ENCODE measurements at places on chromosomes 6 and 20.

DNA sequence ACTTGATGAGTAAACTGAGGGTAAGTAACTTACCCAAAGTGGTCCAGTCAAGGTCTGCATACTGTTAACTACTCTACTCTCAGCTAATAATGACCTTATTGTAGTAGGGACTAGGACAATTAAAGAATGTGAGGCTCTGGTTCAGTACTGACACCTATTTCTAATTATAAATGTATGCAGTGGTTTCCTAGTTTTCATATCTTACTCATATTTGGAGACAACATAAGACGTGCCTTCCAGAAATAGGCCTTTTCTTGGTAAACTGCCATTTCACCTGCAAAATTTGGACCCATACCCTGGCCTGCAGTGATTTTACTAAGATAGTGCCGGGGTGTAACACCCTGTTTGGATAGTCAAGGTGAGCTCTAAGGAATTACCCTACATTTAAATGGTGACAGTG, 24.7 kb downstream of the GJA1 start:
- ATAC-seq = no peak

DNA sequence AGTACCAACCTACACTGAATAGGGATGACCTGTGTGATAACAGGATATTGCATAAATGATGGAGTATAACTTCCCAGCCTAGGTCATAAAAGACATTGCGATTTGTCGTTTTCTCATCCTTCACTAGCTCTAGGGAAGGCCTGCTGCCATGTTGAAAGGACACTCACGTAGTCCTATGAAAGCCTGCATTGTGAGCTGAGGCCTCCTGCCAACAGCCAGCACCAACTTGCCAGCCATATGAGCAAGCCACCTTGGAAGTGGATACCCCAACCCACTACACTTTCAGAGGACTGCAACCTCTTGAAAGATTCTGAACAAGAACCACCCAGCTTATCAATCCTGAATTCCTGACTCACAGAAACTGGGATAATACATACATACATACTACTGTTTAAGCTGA, 3.5 kb upstream of the PANK2 start:
- no peak for ATAC-seq

DNA sequence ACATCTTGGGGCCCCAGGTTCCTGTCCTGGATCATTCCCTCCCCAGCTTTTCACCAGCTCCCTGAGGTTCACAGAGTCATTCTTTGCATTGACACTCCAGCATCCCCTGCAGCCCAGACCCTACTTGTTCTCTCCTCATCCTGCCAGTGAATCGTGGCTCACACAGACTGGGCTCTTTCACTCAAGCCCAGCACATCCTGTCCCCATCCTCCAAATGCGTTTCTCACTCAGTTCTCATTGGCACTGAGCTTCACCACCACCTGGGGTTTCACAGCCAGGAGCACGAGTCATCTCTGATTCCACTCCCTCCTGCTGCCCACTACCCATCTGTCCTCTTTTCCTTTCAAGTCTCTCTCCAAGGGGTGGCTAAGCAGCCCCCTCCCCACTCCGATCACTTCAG, 85.4 kb upstream of the NNAT start:
- ATAC-seq = no peak

- no peak for ATAC-seq
These were observed 163.0 kb downstream of the SLC24A3 start for GRCh38 chr20:19375395-19375794.

GRCh38 chr20:32190616-32191415, 16.7 kb downstream of the PLAGL2 start:
- ATAC-seq = peak; percentile 19

- ATAC-seq = peak; percentile 68
These were observed 141.4 kb upstream of the PTPN1 start for GRCh38 chr20:50368813-50369224.

DNA sequence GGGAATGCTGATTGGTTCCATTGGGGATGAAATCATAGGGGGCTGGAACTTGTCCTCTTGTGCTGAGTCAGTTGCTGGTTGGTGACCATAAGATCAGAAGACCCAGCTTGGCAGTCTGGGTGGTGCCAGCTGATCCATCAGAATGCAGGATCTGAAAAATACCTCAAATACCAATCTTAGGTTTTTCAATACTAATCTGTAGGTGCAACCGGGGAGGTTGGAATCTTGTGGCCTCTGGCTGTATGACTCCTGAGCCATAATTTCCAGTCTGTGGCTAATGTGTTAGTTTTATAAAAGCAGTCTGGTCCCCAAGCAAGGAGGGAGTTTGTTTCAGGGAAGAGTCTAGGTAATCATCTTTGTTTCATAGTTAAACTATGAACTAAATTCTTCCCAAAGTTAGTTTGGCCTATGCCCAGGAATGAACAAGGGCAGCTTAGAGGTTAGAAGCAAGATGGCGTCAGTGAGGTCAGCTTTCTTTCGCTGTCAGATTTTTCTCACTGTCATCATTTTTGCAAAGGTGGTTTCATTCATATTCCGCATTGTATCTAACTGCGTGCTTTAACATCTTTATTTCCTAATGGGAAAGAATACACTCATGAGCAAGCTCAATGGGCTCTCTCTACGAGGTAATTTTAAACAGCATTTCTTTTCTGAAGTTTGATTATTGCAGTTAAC, 2.0 kb downstream of the ARMH2 start:
- ATAC-seq = no peak

GRCh38 chr6:18306977-18307376, 42.6 kb upstream of the DEK start:
- ATAC-seq = peak; percentile 77

DNA sequence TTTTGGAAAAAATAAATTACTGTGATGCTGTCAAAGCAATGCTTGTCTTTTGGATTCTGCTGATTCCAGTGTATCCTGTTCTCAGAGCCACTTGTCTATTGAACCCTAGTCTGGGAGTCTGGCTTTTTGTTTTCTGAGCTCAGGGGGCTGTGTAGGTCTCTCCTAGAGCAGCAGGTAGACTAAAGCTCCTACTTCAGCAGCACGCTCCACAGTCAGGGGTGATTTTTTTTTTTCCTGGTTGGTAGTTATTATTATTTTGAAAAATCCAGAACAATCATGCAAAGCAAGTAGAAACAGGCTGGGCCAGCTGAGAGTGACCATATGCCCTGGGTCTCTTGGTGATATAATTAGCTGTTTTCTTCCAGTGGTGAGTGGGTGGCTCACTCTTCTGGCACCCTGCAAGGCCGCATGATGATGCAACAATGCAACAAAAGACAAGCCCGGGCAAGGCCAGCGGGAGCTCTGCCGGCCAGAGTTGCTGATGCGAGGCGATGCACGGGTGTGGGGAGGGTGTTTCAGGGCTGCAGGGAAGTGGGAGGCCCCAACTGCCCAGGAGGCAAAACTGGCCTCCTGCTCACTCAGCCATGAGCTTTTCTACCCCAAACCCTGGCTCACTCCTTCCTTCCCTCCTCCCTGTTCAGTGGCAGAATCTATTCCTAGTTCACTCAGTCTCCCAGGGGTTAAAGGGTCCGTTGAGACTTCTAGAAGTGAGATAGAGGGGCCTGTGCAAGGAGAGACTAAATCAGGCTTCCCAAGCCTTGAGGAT, 11.5 kb upstream of the CDKN1A start:
- ATAC-seq = peak; percentile 89

DNA sequence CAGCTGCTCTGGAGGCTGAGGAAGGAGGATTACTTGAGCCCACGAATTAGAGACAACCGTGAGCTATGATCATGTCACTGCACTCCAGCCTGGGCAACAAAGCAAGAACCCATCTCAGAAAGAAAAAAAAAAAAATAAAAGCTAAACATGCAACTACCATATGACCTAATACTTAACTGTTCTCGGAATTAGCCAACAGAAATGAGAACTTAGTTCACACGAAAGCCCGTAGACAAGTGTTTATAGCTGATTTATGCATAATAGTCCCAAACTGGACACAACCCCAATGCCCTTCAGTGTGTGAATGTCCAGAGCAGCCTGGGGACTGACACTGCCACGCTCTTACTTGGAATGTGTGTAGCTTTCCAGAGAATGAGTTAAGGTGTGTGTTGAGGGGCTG, 211.5 kb upstream of the PROKR2 start:
- no peak for ATAC-seq

- peak; percentile 13 for ATAC-seq
These were observed 1.0 kb downstream of the FKBP1A start for GRCh38 chr20:1391640-1392442.

GRCh38 chr6:14088600-14089192, 28.9 kb upstream of the CD83 start:
- no peak for ATAC-seq

- no peak for ATAC-seq
These were observed 337.5 kb upstream of the CITED2 start for GRCh38 chr6:139711804-139712585.

GRCh38 chr20:38054647-38055046, 21.1 kb downstream of the RPRD1B start:
- ATAC-seq = no peak

DNA sequence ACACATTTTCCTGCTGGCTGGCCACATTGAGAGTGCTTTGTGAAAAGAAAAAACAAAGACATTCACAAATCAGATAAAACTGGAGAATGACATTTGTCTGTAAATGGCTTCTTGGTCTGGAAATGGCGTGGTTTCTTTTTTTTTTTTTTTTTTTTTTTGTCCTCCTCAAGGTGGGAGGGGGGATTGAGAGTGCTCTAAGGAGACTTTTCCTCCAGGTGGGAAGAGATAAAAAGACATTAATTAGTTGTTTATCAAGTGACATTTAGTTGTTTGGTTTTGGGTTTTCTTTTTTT, 40.4 kb downstream of the GNAS start:
- no peak for ATAC-seq

DNA sequence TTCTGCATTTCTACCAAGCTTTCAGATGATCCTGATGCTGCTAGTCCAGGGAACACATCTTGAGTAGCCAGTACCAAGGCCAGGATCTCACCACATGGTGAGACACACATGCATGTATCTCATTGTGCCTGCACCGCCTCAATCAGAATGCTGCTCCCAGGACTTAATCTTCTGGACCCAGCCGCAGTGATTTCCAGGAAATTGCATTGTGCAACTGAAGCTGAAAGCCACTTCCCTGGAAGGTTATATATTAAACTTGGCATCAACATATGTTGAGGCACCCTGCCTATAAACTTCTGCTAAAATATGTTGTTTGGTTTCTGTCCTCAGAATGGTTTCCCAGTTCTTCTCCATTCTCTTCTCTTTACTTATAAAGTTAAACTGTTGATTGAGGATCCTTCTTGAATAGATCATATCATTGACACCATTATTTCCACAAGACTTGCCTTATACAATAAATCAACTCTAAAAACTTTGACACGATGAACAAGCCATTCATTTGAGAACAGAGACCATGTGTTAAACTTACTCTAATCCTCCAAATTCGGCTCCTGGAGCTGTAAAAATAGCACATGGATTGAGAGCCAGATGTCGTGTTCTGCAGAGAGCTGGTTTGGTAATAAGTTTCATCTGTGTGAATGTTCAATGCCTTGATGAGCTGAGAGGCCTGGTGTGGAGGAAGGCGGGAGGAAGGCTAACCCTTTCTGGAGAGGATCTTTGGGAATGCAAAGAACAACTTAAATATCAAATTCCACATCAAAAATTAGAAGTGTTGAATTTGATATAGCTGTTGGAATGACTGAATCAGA, 65.0 kb upstream of the PCSK2 start:
- ATAC-seq = no peak

- ATAC-seq = no peak
These were observed 136.1 kb downstream of the EYA4 start for GRCh38 chr6:133377219-133377618.

GRCh38 chr6:169847141-169847674, 95.8 kb downstream of the ERMARD start:
- ATAC-seq = no peak

- ATAC-seq = no peak
These were observed 7.7 kb upstream of the SLC35A1 start for GRCh38 chr6:87465051-87465450.

DNA sequence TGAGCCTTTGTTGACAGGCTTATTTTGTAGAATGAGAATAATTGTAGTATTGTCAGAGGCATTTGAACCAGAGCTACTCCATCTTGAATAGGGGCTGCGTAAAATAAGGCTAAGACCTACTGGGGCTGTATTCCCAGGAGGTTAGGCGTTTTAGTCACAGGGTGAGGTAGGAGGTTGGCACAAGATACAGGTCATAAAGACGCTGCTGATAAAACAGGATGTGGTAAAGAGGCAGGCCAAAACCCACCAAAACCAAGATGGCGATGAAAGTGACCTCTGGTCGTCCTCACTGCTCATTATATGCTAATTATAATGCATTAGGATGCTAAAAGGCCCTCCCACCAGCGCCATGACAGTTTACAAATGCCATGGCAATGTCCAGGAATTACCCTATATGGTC, 82.7 kb downstream of the PFDN4 start:
- no peak for ATAC-seq

- ATAC-seq = peak; percentile 92
These were observed 64.2 kb downstream of the SGK1 start for GRCh38 chr6:134253681-134254080.

- peak; percentile 75 for ATAC-seq
These were observed 90.7 kb downstream of the CD24 start for GRCh38 chr6:106883808-106884262.

- no peak for ATAC-seq
These were observed 1272.0 kb downstream of the HACE1 start for GRCh38 chr6:103587722-103588121.

DNA sequence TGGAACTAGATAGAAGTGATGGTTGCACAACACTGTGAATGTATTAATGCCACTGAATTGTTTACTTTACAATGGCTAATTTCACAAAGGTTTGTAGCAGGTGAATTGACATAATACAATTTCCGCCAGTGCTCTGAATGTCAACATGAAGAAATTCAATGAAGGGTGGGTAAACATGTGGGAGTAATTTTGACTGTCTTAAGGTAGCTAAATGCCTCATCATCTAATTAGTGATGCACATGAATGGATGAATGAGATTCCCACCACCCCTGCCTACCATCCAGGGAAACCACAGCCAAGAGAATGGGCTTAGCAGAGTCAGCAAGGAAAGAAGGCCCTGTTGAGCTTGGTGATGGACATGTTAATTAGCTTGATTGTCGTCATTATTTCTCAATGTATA, 275.3 kb downstream of the ALDH8A1 start:
- no peak for ATAC-seq

Data from SK-N-SH treated with all-trans-retinoic acid at 6 μM for 48 hours (cell line).